ENCODE measurements at places on chromosomes 12 and 14.

- DNase-seq = no peak
Observed at GRCh38 chr14:99621948-99622347, 17.9 kb upstream of the CCDC85C start.

DNA sequence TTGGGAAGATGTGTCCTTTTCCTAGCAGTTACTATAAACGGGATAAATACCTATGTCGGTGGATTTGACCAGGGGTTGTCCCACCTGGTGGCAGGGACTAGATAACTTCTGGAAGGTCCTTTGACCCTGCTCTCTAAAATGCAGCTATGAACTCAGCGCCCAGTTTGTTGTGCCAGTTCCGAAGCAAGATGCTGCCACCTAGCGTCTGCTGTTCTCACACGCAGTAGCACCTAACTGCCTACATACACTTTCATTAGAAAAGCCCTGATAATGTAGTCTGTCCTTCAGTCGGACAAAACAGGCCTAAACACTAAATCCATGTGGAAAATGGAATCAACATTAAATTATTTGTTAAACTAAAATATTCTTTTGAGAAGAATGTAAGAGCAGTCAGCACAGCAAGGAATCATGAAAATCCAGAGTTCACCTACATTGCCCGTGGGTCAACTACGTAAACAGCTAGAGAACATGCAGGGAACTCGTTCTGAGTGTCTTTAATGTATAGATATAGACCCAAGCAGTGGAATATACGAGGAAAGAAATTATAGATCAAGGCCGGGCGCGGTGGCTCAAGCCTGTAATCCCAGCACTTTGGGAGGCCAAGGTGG lies 51.1 kb upstream of the CRACR2A start:
- peak; percentile 76 for DNase-seq

DNA sequence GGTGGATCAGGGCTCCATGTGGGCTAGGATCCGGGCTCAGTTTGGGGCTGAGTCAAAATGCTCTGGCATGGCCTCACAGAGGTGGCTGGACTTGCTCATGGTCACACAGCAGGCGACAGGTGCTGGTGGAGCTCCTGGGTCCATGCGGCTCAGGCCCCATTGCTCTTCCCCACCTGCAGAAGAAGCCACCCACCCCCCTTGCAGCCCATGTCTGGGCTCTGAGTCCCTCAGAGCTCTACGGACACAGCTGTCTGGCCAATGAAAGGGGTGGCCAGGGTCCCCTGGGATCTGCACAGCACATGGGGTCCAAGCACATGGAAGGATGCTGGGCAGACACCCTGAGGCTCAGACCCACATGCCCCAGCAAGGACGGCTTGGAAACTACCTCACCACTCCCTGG lies 17.0 kb upstream of the C14orf180 start:
- no peak for DNase-seq

- DNase-seq = peak; percentile 65
Observed at GRCh38 chr12:47078733-47079467, 521 bp upstream of the PCED1B start.

GRCh38 chr12:68773582-68773981 lies 27.6 kb downstream of the SLC35E3 start:
- DNase-seq = no peak

- peak; percentile 29 for DNase-seq
Observed at GRCh38 chr12:65535946-65536345, 257.5 kb downstream of the MSRB3 start.

GRCh38 chr14:49408187-49408933 lies 177.8 kb downstream of the RPS29 start:
- no peak for DNase-seq

DNA sequence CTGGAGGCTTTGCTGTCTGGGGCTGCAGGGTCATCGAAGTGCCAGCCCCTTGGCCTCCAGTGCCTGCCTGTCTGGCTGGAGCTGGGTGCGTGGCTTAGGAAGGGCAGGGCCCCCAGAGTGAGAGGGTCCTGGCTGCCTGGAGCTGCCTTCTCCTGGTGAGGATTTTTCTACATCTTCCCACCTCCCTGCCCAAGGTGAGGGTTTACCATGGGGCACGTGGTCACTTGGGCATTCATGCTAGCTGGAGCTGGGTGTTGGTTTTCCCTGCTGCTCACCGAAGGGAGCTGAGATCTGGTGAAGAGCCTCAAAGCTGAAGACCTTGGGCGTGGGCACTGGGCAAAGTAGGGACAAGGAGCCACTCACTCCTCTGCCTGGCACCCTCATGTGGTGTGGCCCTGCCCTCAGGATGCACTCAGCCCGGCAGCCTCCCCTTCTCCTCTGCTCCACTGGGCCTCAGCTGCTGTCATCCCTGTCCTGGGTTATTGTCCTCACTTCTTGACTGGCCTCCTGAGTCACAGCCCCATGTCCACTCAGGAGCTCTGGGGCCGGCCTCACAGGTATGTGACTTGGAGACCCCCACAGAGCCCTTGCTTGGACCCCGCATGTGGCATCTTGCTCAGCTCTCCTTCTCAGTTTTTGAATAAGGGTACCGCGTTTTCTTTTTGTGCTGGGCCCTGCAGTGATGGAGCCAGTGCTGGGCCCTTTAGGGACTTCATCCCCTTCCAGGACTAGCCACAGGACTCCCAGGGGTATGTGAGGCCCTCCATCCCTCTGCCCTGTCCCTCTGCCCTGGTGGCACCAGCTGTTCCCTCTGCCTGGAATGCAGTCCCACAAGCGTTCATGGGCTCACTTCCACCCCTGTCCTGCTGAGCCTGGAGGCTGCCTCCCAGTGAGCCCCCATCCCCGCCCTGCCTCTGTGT lies 1.6 kb downstream of the CEP170B start:
- peak; percentile 28 for DNase-seq

DNA sequence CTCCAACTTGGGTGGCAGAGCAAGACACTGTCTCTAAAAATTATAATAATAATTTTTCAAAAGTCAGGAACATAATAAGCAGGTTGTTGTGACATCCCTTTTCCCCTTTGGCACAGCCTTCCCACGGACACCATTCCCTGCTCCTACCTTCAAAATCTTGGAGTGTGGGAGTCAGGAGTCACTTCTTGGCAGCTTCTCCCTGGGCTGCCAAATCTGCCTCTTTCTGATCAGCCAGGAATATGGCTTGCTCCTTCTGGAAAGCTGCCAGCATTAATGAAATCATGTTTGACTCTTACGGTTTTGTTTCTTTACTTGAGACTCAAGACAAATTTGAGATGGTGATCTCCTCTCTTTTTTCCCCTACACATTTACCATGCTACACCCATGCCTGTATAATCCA lies 391.4 kb upstream of the SYT1 start:
- DNase-seq = peak; percentile 23

DNA sequence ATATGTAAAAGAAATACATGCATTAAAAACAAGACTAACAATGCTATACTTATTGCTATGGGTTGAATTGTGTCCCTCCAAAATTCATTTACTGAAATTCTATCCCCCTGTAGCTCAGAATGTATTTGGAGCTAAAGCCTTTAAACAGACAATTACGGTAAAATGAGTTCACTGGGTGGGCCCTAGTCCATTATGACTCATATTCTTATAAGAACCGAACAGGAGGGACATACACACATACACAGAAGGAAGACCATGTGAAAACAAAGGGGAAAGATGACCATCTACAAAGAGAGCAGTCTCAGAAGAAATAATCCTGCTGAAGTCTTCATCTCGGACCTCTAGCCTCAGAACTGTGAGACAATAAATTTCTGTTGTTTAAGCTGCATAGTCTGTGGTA lies 77.1 kb upstream of the ANKS1B start:
- DNase-seq = no peak

- no peak for DNase-seq
Observed at GRCh38 chr14:88297306-88297705, 25.8 kb downstream of the KCNK10 start.

GRCh38 chr12:73390261-73390660 lies 1118.1 kb downstream of the TRHDE start:
- DNase-seq = no peak

DNA sequence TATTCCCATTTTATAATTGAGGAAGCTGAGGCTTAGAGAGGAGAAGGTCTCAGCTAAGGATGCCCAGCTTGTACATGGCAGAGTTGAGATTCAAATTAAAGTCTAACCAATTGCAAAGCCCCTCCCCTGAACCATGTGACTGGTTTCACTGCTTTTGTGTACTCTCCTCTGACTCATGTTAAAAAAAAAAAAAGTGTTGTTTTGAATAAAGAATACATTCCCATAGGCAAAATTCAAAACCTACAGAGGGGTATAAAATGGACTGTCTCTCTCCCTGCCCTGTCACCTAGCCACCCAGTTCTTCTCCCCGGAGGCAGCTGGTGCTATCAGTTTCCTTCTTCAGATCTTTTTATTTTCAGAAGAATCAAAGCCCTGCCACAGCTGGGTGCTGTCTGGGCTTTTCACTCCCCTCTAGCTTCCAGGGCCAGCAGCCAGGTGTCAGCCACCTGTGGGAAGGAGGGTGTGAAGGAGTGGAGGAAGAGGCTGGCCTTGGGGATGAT lies 5.4 kb downstream of the PSMD9 start:
- peak; percentile 85 for DNase-seq

- peak; percentile 33 for DNase-seq
Observed at GRCh38 chr14:60756847-60757246, 22.3 kb downstream of the MNAT1 start.

DNA sequence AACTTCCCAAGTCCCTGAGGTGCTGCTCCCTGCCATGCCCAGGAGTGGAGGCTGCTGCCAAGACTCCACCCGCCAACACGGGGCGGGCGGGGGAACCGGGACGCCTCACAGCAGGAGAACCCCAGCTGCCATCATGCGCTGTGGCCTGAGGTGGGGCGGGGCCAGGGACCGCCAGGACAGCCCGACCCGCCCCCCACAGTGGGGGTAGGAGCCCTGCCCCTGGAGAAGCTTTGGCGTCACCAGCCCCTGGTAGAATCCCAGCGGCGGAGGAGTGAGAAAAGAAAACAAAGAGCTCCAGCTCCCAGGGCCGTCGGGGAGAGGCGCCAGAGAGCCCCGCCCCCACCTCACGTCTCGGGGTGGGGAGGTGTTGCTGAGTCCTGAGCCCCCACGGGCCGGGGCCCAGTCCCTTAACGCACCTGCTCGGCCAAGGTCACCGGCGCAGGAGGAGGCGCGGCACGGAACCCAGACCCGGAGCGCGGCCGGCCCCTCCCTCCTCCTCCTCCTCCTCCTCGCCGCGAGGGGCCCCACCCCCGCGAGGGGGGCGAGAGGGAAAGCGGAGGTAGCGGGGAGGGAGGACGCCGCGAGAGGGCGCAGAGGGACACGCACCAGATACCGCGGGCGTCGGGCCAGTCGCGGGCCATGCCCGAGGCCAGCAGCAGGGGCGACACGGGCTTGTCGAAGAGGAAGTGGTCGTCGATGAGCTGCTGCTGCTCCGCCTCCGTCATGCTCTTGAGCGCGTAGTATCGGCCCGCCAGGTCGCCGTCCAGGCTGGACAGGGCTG lies 1.8 kb downstream of the CKB start:
- peak; percentile 78 for DNase-seq

DNA sequence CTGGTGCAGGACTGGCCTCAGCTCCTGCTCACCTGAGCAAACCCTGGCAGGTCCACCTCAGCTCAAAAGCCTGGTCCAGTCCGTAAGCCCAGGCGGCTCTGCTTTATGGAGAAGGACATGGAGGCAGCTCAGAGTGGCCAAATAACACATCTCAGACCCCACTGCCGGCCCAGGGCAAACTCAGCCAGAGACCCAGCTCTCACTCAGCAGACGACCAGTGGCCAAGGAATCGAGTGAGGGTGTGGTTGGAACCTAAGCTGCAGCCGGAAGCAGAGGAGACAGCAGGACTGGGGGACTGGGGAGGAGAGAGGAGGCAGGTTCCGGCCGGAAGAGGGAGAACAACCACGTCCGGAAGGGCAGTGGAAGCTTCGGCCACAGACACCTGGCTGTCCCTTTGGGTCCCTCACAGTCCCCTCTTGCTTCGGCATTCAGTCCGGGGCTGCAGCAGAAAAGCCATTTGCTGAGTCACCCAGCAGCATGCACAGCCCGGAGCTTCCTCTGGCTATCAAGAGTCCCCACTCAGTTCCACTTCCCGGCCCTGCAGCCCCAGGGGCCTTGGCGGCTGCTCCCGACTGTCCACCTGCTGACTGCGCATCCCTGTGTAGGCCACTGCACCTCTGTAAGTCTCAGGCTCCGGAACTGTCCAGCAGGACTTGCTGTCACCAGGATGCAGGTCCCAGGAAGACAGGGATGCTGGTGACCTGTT lies 104.0 kb downstream of the CALM1 start:
- DNase-seq = no peak

DNA sequence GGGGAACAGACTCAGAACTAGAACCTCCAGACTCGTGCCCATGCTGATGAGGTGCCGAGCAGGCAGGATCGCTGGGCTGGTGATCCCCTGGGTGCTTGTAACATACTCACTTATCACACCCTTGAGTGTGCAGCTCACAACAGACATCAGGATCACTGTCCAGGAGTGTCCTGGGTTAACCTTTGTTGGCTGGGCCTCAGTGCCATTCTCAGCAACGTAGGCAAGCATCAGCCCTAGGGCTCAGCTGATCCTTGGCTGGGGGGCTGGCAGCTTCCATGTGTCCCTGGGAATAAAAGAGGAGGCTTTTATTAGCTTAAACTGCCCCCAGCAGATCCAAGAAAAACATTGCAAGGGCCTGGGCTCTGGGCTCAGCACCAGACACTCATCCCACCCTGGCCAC lies 1.6 kb downstream of the TMEM229B start:
- no peak for DNase-seq

GRCh38 chr14:61107869-61108493 lies 126.9 kb downstream of the SLC38A6 start:
- no peak for DNase-seq

- DNase-seq = no peak
Observed at GRCh38 chr14:71508901-71509300, 423.3 kb upstream of the RGS6 start.

- DNase-seq = no peak
Observed at GRCh38 chr14:37284760-37285159, 87.0 kb downstream of the MIPOL1 start.

DNA sequence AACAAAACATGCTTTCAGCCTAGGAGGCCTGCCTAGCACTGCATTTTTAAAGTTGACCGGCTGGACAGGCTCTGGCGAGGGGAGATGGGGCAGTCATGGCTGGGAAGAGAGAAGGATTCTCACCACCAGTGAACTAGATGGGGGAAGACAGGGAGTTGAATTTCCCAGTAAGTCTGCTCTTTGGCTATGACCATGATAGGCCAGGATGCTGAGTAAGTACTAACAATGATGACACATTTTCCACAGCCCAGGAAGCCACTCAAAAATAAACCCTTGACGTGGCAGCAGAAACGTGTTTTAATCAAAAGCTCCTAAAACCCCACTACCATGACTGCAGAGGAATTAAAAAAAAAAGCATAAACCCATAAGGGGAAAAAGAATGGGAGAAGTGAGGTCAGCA lies 19.0 kb downstream of the KCTD10 start:
- peak; percentile 90 for DNase-seq

DNA sequence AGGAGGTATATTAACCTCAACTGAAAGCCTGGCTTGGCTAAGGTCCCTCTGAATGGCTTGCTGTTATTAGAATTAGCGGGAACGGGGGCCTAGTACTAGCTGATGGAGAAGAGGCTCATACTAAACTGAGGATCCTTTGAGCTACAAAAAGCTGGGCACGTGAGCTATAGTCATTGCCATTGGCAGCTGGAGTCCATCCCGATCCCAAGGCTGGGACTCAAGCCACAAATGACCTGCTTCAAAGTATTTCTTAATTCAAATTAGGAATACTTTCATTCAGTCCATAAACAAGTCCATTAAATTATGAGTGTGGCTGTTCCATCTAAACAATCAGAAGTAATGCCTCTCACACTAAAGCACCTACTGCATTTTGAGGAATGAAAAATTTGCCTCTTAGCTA lies 114.5 kb downstream of the DACT1 start:
- DNase-seq = peak; percentile 8
